Left lung (tissue), 14 donors: ENCODE measurements at places on chromosomes 11 and 22.

GRCh38 chr11:69163842-69164241 is 8.1 kb downstream of the SMIM38 start:
- no peak for DNase-seq

DNA sequence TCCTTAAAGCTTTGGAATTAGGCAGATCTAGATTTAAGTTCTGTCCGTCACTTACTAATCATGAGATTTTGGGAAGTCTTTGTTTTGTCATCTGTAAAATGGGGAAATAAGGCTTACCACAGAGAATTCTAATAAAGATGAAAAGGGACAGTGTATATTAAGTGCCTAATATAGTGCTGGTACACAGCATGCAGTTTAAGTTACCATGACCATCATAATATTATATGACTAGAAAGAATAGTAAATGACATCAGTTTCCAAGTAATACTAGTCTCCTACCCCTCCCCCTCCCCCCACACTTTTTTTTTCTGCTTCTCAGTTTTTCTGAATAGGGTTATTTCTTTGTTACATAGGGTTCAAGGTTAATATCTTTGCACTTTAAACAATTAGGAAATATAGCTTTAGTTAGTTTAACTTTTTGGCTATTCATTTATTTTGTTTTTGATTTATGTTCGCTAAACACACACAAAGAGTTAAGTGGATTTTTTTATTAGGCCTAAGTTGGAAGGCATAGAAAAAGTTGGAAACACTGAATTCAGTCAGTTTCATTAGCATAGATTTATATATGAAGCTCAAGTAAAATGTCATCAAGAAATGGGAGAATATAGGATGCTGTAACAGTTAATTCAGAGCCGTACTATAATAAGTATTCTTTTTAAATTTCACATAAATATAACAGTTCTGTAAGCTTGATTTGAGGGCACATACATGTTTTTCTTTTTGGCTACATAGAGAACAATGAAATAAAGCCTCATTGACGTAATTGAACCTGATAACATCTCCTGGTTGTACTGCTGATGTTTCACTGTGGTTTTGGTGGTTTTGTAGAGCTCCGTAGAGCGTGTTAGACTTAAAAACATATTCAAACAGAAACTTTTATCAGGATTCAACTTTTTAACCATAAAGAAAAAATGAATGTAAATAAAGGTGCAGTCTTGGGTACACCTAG is 121.2 kb downstream of the PDE3B start:
- DNase-seq, result no peak

GRCh38 chr11:57399221-57399620 is 8.8 kb upstream of the PRG2 start:
- no peak for DNase-seq

DNA sequence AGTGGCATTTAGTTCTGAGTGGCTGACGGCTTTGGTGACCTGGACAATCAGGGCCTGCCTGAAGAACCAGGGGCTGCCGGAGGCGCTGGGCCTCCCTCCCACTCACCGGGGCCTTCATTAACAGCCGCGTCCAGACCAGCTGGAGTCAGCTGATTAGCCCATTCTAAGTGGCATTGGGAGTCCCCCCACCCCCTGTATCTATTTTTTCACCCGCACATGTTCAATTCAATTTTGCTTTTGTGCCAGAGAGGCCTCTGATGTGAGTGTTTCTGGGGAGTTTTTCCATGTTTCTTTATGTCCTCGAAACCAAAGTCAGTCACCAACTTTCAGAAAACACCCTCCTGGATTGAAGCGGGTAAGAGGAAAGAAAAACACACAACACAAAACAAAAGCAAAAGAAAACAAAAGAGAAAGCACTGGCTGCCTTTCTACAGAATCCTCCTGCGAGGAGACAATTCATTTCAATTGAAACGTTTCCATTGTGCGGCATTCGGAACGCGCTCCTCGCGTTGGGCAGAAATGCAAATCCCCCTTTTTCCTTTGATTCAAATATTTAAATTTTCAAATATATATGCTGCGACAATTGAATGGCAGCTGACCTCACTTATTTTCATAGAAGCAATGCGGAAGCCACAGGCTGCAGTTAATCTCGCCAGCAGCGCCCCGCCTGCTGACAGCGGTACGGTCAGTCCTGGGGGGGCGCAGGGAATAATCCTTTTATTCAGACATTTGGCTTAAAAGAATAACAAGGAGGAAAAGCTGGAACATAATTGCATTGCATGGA is 17.7 kb downstream of the CDKN1C start:
- DNase-seq, result no peak

GRCh38 chr11:111310088-111310487 is 11.7 kb downstream of the POU2AF3 start:
- DNase-seq, result no peak

- DNase-seq, result no peak
Measured at GRCh38 chr11:132493801-132494200, 1038.5 kb downstream of the OPCML start.

DNA sequence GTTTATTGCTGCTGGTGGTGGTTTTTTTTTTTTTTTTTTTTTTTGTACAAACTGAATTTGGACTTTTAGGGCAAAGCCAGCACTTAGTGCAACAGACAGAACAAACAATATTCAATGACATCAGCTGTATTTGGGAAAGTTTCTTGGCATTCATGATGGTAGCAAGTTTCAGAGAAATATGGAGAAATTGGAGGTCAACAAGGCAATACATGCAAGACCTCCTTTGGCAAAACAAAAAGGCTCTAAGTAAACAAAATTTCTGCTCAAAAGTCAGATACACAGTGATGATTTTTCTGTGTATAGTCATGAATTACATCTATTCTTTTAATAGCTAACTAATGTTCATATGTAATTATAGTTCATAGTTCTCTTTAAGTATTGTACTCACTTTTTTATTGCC is 612.5 kb upstream of the LUZP2 start:
- no peak for DNase-seq

GRCh38 chr11:63672156-63672463 is 934 bp upstream of the ATL3 start:
- no peak for DNase-seq

DNA sequence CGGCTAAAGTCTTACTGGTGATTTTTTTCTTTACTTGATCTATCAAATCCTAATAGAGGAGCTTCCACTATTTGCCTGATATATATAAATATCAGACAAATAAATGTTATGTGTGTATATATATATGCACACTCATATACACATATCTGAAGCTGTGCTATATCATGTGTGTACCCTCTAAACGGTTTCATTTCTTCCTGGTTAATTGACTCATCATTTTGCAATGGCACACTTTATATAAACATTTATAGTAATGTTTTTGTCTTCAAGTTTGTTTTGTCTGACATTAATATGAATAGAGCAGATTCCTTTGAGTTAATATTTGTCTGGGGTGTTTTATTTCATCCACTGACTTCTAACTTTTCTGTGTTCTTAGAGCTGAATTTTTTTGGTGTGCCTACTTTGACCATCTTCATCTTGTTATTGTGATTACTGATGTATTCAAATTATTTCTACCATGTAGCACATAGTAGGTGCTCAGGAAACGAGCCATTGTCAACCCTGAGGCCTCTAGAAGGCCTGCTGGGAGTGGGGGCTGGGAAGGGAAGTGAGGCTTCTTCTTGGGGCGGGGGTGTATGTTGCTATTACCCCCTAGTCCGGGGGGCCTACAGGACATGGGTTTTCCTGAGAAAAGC is 82.6 kb downstream of the LRRC32 start:
- DNase-seq, result no peak

- no peak for DNase-seq
Measured at GRCh38 chr11:44591557-44591956, 26.1 kb downstream of the CD82 start.

DNA sequence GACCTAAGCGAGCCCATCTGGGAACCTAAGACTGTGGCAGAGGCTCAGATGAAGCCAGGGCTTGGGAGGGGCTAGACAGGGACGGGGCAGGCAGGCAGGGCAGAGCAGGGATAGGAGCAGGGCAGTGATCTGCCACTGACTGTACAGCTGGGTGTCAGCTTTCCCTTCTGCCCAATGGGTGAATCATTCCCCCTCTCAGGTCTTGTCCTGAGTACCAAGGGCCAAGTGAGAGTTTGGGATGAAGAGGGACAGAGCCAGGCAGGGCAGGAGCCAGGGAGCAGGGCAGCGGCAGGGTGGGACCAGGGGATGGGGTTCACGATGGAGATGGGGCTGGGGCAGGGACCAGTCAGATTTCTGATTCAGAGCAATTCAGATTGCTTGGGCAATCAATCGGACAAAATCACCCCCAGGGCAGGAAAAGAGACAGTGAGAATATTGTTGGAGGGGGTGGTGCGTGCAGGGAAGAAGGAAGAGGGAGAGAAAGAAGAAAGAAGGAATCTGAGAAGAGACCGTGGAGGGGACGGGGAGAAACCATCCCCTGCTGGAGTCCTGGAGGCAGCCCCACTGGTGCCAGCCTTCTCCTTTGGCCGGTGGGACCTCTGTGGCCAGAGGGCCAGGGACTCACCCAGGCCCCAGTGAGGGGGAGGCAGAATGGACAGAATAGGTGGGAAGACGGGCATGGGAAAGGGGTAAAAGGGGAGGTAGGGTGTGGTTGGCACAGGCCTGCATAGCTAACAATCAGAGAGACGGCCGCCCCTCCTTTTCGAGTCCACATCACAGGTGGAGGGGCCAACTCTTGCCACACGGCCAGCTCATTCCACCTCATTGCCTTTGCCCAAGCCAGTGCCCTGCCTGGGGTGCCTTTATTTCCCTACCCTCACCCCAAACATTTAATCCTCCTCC is 47.2 kb downstream of the CYTH4 start:
- DNase-seq, result peak; percentile 32

DNA sequence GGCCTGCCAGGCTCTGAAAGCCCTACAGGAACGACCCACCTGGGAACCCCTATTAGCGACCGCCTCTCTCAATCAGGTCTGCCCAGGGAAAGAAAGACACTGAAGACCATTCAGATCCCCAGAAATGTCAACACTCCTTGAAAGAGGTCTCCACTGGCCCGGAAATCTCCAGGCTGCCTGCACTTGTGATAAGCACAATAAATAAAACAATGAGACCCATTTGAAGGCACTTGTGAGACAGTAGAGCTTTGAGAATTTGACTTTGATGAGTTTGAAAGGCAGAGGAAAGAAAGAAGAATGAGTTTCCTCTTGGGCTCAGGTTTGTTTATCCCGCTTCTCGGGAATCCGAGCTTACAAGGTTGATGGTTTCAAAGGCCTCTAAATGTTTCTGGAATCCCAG is 416.3 kb downstream of the BUD13 start:
- DNase-seq, result no peak

DNA sequence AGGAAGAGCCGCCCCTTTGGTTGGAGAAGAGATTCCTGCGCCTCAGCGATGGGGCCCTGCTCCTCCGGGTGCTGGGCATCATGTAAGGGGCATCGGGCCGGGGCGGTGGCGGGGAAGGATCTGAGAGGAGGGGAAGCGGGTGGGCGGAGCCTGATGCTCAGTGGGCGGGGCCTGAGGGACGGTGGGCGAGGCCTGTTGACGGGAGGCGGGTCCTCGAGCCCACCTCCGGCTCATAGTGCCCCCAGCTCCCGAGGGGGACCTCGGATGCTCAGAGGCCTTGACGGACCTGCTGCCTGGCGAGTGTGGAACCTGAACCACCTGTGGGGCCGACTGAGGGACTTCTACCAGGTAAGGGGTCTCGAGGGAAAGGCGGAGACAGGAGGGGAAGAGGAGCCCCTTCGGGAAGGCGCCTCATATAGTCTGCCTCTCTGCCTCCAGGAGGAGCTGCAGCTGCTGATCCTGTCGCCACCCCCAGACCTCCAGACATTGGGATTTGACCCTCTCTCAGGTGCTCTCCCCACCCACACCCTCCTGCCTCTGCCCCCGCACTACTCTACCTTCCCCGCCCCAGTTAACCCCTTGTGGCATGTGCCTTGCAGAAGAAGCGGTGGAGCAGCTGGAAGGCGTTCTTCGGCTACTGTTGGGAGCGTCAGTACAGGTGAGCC is 799 bp downstream of the CCDC88B start:
- no peak for DNase-seq

DNA sequence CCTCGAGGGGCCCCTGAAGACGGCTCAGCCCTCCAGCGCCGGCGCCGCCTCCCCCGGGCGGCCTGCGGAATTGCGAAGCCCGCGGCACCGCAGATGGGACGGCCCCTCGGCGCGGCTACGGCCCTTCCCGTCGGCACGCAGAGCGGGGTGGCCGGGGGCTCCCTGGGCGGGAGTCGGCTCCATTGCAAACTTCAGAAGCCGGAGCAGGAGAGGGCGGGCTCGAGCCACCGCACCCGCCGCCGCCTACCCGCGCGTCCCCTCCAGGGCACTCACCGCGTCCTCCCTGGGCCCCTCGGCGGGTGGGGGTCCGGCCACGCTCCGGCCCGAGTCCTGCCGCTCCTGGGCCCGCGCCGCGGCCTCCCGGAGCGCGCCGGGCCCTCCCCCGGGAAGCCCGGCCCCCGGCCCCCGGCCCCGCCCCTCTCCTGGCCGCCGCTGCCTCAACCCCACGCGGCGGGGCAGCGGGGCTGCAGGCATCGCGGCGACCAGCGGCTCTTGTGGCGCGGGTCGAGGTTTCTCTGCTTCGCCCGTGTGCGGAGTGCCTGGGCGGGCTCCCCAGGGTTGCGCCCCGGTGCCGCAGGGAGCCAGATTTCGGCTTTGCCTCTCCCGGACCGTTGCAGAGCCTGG is at the start of gene PACSIN3:
Gene PACSIN3, minus strand, starts transcription at position 359 of the 624 bp plus-strand sequence. CDS start 3,707 bp downstream, outside the sequence.
- peak; percentile 90 for DNase-seq

DNA sequence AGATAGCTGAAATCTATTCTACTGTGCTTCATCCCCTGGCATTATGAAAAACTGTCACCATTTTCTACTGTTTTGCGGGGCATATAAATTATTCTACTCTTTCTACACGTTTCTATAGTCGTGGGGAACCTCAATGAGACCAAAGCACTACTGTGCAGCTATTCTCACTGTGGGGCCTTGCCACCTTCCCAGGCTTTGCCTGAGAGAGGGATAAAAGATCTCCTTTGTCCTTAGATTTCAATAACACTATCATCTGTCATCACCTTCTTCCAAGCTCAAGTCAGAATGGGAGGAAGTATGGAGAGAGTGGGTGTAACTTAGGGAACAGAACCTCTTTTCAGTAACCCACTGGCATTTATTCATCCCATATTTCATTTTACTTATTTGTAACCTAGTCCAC is 1462.1 kb upstream of the RAG2 start:
- DNase-seq, result no peak

- no peak for DNase-seq
Measured at GRCh38 chr11:104876324-104876723, 21.9 kb downstream of the CASP12 start.

GRCh38 chr11:11476499-11476898 is 123.4 kb upstream of the CSNK2A3 start:
- no peak for DNase-seq

- no peak for DNase-seq
Measured at GRCh38 chr11:30984442-30984816, 385.1 kb downstream of the DCDC1 start.

GRCh38 chr22:48258064-48258701 is 1495.7 kb downstream of the TBC1D22A start:
- DNase-seq, result no peak
